HCT116 (cell line): ENCODE measurements at places on chromosomes 2 and 18.
A peak's percentile ranks its signal among the peaks of the same experiment; 100 is the strongest.

GRCh38 chr2:120476141-120476540, 130.2 kb downstream of the INHBB start:
- no peaks in the 10 kb centered on the region for H3K27me3 ChIP-seq
- H3K36me3 ChIP-seq = no peaks in the 10 kb centered on the region
- peaks cover 6% of the 10 kb centered on the region; the same call in 1 of the 2 replicates for H3K4me1 ChIP-seq
- DNase-seq = no peak
- H3K4me3 ChIP-seq = no peak overlapping the region

DNA sequence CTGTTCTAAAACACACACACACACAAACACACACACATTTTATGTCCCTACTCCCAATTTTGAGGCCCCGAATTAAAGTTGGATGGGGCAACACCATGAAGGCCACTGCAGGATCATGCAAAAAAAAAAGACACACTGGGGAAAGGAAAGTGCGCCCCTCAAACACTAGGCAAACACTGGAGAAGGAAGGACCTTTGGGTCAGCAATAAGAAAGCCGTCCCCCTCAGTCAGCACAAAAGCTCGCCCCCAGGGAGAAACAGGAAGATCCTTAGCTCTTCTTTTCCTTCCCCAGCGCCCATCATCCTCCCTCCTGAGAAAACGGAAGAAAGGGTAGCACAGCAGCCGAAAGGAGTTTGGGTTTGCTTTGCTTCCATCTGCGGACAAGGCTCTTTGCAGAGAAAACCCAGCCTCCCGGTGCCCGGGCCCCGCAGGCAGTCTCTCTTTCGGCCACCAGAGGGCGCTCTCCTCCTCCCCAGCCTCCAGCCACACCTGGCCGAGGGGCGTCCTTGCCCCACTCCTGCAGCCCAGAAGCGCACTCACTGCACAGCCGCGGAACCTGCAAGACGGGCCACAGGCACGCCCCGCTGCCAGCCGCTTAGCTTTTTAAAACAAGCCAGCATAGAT, 248.5 kb downstream of the CDH20 start:
- DNase-seq = peak; percentile 22
- H3K4me1 ChIP-seq = no peaks in the 10 kb centered on the region; the same call in 1 of the 2 replicates
- H3K27ac ChIP-seq = no peak overlapping the region
- H3K4me3 ChIP-seq = peak overlapping the region; percentile 46
- no peaks in the 10 kb centered on the region for H3K27me3 ChIP-seq
- H3K36me3 ChIP-seq = no peaks in the 10 kb centered on the region

DNA sequence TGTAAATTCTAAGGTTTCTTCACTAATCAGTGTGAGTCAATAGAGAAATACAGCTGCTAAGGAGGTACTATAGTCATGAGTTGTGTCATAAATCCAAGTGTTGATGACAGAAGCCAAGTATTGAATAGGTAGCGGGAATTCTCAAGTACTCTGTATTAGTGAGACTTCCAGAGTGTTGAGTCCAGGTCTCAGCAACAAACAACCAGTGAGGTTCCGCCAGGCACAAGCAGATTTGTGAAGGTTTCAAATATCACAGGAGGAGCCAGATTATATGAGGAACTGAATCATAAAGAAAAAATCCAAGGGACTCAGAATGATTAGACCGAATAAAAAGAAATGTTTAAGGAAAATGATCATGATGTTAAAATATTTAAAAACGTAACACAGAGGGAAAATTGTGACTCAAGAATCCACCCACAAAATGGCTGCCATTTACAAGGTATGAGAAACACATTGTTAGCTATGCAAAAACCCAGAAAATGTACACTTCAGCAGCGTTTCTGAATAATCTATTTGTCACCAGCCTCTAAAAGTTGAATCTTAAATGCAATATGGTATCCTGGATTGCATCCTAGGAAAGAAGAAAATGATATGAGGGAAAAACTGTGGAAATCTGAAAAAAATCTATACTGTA, 27.3 kb upstream of the EVA1A start:
- no peaks in the 10 kb centered on the region for H3K27me3 ChIP-seq
- H3K36me3 ChIP-seq = no peaks in the 10 kb centered on the region
- peaks cover 3% of the 10 kb centered on the region; the same call in 1 of the 2 replicates for H3K4me1 ChIP-seq
- no peak overlapping the region for H3K27ac ChIP-seq

- no peaks in the 10 kb centered on the region for H3K4me1 ChIP-seq
- H3K4me3 ChIP-seq = no peak overlapping the region
- no peak for DNase-seq
- H3K27ac ChIP-seq = no peak overlapping the region
Measured at GRCh38 chr2:192888109-192888508, 693.4 kb upstream of the TMEFF2 start.

DNA sequence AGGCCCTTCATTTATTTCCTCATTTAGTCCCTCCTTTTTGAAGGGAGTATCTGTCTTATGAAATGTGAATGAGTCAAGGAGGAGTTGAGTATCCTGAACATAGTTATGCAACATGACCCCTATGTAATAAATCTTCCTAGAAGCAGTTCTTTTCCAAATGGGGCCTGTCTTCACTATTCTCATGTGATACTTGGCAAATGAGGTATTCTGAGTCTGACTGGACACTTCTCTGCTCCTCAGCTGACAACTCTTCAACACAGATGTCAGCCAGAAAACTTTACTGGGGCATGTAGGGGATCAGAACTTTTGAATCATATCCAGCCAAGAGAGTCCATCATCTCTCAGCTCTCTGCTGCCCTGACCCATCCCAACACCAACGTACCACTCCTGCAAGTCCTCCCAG, 291.6 kb downstream of the ZNF385B start:
- H3K4me3 ChIP-seq = no peak overlapping the region
- H3K27ac ChIP-seq = no peak overlapping the region
- H3K27me3 ChIP-seq = no peaks in the 10 kb centered on the region
- H3K36me3 ChIP-seq = no peaks in the 10 kb centered on the region

DNA sequence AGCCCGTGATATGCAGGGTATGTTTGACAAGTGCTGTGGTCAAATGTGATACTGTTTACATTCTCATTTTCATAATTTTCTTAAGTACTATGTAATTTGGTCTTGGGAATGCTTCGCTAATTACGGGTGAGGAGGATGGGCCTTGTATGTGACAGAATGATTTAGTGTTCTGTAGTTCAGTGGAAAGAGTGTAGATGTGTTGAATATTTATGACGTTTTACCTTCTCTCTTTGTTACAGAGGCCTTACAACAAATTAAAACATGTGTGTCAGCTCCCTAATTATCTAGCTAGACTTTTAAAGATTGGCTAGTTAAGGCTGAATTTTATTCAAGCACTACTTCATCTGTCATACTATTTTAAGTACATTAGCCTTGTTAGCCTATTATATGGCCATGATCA, 10.6 kb upstream of the CHRNA1 start:
- H3K4me1 ChIP-seq = peaks cover 12% of the 10 kb centered on the region
- H3K27me3 ChIP-seq = no peaks in the 10 kb centered on the region
- no peak for DNase-seq
- H3K4me3 ChIP-seq = no peak overlapping the region

- no peaks in the 10 kb centered on the region for H3K4me1 ChIP-seq
- no peaks in the 10 kb centered on the region for H3K36me3 ChIP-seq
- H3K27ac ChIP-seq = no peak overlapping the region
- peaks cover 21% of the 10 kb centered on the region; the same call in 1 of the 2 replicates for H3K27me3 ChIP-seq
Measured at GRCh38 chr2:19038071-19039015, 320.1 kb downstream of the OSR1 start.

DNA sequence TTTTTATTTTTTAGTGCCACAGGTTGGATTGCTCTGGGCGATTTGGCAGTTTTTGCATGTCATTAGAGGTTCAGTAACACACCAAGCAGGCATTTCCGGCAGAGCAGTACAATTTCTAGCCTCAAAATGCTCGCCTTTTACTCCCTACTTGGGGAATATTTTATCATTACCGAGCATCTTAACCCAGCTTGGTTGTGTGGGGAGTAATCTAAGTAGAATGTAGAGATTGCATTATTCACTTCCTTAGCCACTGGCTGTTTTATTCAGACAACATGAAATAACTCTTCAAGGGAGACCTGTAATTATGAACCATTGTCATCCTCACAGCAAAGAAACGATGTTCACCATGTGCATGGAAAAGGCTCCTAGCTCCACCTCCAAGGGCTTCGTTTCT, 13.1 kb downstream of the GRP start:
- no peak overlapping the region for H3K4me3 ChIP-seq
- no peaks in the 10 kb centered on the region for H3K36me3 ChIP-seq
- peaks cover 37% of the 10 kb centered on the region for H3K27me3 ChIP-seq
- DNase-seq = no peak

DNA sequence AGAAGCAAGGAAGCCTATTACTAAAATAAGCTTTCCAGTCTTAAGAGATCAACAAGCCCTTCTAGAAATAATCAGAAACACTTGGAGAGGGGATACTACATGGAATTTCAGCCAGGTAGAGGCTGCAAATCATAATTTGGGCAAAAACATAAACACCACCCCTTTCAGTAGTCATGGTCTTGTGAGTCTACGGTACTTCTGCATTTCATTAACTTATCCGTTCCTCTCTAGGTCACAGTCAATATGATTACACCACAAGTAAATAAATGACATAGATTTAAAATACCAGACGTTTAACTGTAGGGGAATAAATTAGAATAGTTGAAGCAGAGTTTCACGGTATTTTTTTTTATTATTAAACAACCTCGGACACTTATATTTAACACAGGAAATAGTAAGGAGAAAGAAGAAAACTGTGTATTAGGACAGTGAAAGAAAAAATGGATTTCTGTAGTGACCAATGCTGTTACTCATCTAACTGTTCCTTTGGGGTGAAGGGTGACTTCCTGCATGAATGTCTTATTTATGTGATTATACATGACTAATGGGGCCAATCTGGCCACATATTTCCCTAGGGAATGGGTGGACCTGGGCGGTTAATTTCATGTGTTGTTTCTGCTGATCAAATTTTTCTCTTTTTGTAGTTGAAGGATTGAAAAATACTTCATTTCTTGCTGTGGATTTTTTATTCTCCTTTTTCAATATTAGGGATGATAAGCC, 456.6 kb upstream of the UBE2E3 start:
- H3K36me3 ChIP-seq = no peaks in the 10 kb centered on the region
- H3K4me1 ChIP-seq = peaks cover 6% of the 10 kb centered on the region; the same call in 1 of the 2 replicates
- no peaks in the 10 kb centered on the region for H3K27me3 ChIP-seq
- no peak for DNase-seq

- H3K27ac ChIP-seq = no peak overlapping the region
- no peak for DNase-seq
- peaks cover under 1% of the 10 kb centered on the region; the same call in 1 of the 2 replicates for H3K4me1 ChIP-seq
- H3K27me3 ChIP-seq = no peaks in the 10 kb centered on the region
- no peak overlapping the region for H3K4me3 ChIP-seq
Measured at GRCh38 chr2:10073706-10074105, 6.5 kb downstream of the CYS1 start.

DNA sequence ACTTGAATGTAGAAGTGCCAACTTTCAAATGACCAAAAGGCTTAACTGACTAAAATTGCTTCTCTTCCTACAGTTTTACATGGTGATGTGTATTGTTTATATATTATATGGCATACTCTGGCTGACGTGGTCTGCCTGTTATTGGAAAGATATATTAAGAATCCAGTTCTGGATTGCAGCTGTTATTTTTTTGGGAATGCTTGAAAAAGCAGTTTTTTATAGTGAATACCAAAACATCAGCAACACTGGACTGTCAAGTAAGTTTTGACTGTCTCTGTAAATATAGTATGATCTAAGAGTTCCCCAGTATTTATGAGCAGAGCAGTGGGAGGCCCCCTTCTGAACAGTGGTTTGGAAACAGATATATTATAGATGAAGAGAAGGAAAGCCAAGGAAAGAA, 26.2 kb downstream of the TMEM87B start:
- H3K27me3 ChIP-seq = no peaks in the 10 kb centered on the region
- no peak overlapping the region for H3K27ac ChIP-seq
- no peak for DNase-seq
- no peaks in the 10 kb centered on the region for H3K4me1 ChIP-seq
